ENCODE measurements at places on chromosomes 2 and 18. TPM values are rescaled to one million over a fixed set of nuclear protein-coding genes. Genes with fewer than 3 reads are reported as not detected.

DNA sequence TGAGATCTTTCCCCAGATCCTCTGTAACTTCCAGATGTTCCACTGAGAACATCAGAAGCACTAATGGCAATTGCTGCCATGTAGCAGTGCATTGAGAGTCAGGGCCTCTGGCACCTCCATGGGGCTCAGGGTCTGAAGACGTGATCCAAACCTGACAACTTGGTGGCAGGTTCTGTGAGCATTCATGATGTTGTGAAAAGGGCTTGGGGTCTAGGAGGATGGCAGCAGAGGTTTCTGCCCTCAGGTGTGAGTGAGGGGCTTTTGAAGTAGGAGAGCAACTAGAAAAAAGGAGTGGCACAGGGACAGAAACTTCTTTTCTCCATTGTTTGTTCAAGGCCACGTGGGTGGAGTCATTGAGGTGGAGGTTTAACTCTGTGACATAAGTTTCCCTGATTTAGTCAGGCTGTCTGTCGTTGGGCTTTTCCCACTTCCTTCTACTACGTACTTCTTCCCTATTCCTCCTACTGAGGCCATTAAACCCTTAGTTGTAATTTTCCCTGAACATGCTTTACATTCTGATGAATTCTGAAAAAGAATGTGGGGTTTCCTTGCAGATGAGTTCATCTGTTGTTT, 13.1 kb downstream of the CFLAR start:
- H3K27me3 ChIP-seq = no peaks in the 10 kb centered on the region
- H3K4me3 ChIP-seq = no peak overlapping the region
- H3K36me3 ChIP-seq = peaks cover 3% of the 10 kb centered on the region
- peak overlapping the region; percentile 16 for H3K27ac ChIP-seq
- DNase-seq = no peak

GRCh38 chr2:191190435-191190834, 39.6 kb upstream of the STAT4 start:
- H3K4me1 ChIP-seq = no peaks in the 10 kb centered on the region
- no peaks in the 10 kb centered on the region for H3K36me3 ChIP-seq
- H3K4me3 ChIP-seq = no peak overlapping the region
- no peaks in the 10 kb centered on the region for H3K27me3 ChIP-seq
- H3K27ac ChIP-seq = no peak overlapping the region
- DNase-seq = no peak

DNA sequence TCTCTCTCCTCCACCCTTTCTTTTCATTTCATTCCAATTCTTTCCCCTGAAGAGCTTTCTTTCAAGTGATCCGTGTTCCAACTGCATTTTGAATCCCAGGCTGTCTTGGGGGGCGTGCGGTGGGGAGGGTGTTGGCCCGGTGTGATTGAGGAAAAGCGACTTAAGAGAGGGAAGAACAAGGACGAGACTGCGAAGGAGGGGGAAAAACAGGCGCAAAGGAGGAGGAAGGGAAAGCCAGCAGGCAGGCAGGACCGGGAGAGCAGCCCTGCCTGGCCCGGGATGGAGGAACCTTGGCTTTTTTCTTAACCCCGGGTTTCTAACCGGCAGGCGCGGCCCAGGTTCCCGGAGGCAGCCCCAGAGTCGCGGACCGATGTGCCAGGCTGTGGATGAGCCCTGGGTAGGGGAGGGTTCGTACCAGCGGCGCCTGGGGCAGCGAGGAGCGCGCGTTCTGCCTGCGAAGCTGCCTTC, 1.3 kb downstream of the ADCYAP1 start:
- H3K36me3 ChIP-seq = no peaks in the 10 kb centered on the region
- peak overlapping the region; percentile 18 for H3K4me3 ChIP-seq
- H3K27ac ChIP-seq = no peak overlapping the region
- H3K27me3 ChIP-seq = peaks cover 97% of the 10 kb centered on the region
- H3K4me1 ChIP-seq = peaks cover 47% of the 10 kb centered on the region

DNA sequence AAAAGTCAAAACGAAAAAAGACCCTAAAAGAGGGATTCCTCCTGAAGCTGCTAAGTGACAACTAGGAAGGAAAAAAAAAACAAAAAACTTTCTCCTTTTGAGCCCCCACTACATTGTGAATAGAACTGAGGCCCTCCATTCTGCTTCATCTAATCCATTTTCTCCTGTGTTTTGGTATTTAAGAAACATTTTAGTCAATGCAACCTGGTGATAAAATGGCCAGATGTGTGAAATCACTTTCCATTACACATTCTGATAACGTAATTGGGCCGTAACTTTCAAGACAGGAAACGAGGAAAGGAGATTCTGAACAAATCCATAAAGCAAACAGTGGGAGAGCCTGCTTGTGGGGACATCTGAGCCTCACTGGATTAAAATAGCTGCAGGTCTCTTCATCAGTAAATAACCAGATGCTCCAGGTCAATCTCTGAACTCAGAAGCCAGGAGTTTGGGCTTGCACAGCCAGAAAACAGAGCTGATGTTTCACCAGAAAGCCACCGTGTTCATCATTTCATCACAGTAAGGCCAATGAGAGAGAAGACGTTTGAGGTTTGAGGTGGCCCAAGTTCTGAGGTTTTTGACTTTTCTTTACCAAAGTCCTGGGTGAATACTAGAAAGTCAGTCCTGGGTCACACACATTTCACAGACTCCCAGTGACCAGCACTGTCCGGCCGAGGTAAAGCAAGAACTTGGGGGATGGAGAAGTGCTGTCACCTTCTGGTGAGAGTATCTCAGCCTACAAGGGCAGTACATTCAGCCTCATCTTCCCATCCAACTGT, 47.8 kb downstream of the TGFA start:
- no peak overlapping the region for H3K27ac ChIP-seq
- no peaks in the 10 kb centered on the region for H3K4me1 ChIP-seq
- no peaks in the 10 kb centered on the region for H3K27me3 ChIP-seq
- no peaks in the 10 kb centered on the region for H3K36me3 ChIP-seq
- no peak overlapping the region for H3K4me3 ChIP-seq

- H3K4me3 ChIP-seq = no peak overlapping the region
- DNase-seq = no peak
- no peaks in the 10 kb centered on the region for H3K27me3 ChIP-seq
- H3K4me1 ChIP-seq = no peaks in the 10 kb centered on the region
These were observed 180.5 kb downstream of the TMEM18 start for GRCh38 chr2:496729-497128.

GRCh38 chr18:61748004-61748403, 144.8 kb downstream of the RNF152 start:
- no peaks in the 10 kb centered on the region for H3K36me3 ChIP-seq
- H3K4me3 ChIP-seq = no peak overlapping the region
- H3K4me1 ChIP-seq = no peaks in the 10 kb centered on the region
- no peak overlapping the region for H3K27ac ChIP-seq
- no peaks in the 10 kb centered on the region for H3K27me3 ChIP-seq

DNA sequence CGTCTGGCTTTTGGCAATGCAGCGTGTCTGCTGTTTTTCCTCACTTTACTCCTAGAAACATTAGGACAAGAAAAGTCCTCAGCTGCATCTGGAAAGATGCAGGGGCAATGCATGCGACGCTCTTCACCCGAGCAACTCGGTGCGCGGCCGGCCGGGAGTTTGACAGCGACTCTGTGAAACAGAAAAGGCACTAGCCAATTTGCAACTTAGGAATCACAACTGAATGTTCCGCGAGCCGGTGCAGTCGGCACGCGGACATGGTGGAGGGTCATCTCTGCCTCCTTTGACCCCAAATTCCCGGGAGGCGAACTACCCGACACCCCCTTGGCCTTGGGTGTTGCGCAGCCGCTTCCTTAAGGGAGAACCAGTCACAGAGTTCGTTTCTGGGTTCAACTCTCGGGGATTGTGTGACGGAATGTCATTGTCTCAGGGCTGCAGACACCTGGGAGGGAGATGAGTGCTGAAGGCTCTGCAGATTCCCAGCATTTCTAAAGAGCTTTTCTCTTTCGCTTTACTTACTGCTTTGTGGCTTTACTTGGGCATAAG, 9.8 kb downstream of the NR4A2 start:
- H3K27me3 ChIP-seq = peaks cover 95% of the 10 kb centered on the region
- H3K27ac ChIP-seq = no peak overlapping the region
- no peaks in the 10 kb centered on the region for H3K36me3 ChIP-seq
- H3K4me1 ChIP-seq = peaks cover 30% of the 10 kb centered on the region
- H3K4me3 ChIP-seq = no peak overlapping the region
- no peak for DNase-seq

CRYGC gene
- not detected for total RNA-seq

RUFY4 gene
- total RNA-seq = 0.06 TPM

AQP12A gene
- not detected for total RNA-seq

DSG2 gene
- 34.2 TPM for total RNA-seq

MYO3B gene
- total RNA-seq = 0.61 TPM
